Glutamatergic neuron (in vitro differentiated cells): ENCODE measurements at places on chromosomes 6 and 20. TPM values are rescaled to one million over a fixed set of nuclear protein-coding genes. Genes with fewer than 3 reads are reported as not detected.

Gene EYS
- total RNA-seq, result 13.2 TPM

Gene DNPH1
- total RNA-seq, result 3.5 TPM

DNA sequence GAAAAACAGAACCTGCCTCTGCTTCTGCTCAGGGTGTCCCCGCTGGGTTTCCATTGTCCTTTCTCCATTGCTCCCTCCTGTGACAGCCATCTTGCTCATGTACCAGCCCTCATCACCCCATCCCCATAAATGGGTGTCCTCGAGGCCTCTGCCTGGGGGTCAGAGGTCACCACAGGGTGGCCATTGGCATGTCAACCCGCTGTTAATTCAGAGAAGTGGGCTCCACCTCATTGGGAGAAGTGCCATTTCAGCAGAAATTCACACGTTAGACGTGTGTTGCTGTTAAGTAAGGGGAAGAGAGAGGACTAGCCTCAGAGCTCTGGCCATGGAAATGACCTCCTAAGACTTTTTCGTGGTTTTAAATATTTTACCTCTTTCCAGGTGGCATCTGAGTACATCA, 71.9 kb downstream of the PTPN1 start:
- no peaks in the 10 kb centered on the region for H3K4me1 ChIP-seq
- H3K27ac ChIP-seq, result no peak overlapping the region
- DNase-seq, result no peak
- no peaks in the 10 kb centered on the region for H3K36me3 ChIP-seq

Gene DEK
- 33.8 TPM for total RNA-seq

- no peaks in the 10 kb centered on the region for H3K4me1 ChIP-seq
- no peaks in the 10 kb centered on the region for H3K36me3 ChIP-seq
- no peak overlapping the region for H3K4me3 ChIP-seq
- DNase-seq, result peak; percentile 14
- no peak overlapping the region for H3K27ac ChIP-seq
These were observed 15.4 kb downstream of the PDRG1 start for GRCh38 chr20:31936420-31936819.

GRCh38 chr20:62424249-62425107, 2.9 kb downstream of the RBBP8NL start:
- H3K27ac ChIP-seq, result no peak overlapping the region
- H3K27me3 ChIP-seq, result peaks cover 4% of the 10 kb centered on the region
- peaks cover 3% of the 10 kb centered on the region for H3K4me1 ChIP-seq
- no peak for DNase-seq
- H3K4me3 ChIP-seq, result no peak overlapping the region
- H3K36me3 ChIP-seq, result no peaks in the 10 kb centered on the region

GRCh38 chr20:46206025-46206424, 87.9 kb downstream of the CD40 start:
- H3K27me3 ChIP-seq, result peaks cover 14% of the 10 kb centered on the region
- peak overlapping the region; percentile 76 for H3K27ac ChIP-seq
- no peak for DNase-seq
- H3K4me1 ChIP-seq, result peaks cover 36% of the 10 kb centered on the region
- H3K4me3 ChIP-seq, result no peak overlapping the region
- peaks cover 5% of the 10 kb centered on the region for H3K36me3 ChIP-seq

Gene CALHM6
- total RNA-seq, result not detected

- no peaks in the 10 kb centered on the region for H3K36me3 ChIP-seq
- no peak overlapping the region for H3K4me3 ChIP-seq
- peaks cover 18% of the 10 kb centered on the region for H3K4me1 ChIP-seq
- no peaks in the 10 kb centered on the region for H3K27me3 ChIP-seq
These were observed 267.7 kb downstream of the FARS2 start for GRCh38 chr6:5529015-5529414.

DNA sequence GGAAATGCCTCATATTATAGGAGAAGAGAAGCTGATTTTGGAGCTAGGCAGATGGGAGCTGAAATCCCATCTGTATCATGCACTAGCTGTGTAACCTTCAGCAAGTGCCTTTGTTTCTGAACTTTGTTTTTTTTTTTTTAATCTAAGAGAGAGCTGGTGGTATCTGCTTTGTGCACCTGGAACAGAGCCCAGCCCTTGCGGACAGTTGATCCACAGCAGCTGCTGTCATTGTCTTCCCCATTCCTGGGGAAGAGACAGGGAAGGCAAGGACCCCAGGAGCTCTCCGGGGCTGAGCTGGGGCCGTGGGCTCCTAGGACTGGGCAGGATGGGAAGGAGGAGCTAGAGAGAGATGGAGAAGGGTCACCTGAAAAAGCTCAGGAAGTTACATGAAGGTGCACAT, 92.1 kb downstream of the SYNJ2 start:
- H3K27me3 ChIP-seq, result peaks cover 4% of the 10 kb centered on the region
- no peak overlapping the region for H3K27ac ChIP-seq
- no peak for DNase-seq
- peaks cover 5% of the 10 kb centered on the region for H3K4me1 ChIP-seq
- no peaks in the 10 kb centered on the region for H3K36me3 ChIP-seq

Gene THBD
- total RNA-seq, result not detected

Gene HLA-DOB
- not detected for total RNA-seq

DNA sequence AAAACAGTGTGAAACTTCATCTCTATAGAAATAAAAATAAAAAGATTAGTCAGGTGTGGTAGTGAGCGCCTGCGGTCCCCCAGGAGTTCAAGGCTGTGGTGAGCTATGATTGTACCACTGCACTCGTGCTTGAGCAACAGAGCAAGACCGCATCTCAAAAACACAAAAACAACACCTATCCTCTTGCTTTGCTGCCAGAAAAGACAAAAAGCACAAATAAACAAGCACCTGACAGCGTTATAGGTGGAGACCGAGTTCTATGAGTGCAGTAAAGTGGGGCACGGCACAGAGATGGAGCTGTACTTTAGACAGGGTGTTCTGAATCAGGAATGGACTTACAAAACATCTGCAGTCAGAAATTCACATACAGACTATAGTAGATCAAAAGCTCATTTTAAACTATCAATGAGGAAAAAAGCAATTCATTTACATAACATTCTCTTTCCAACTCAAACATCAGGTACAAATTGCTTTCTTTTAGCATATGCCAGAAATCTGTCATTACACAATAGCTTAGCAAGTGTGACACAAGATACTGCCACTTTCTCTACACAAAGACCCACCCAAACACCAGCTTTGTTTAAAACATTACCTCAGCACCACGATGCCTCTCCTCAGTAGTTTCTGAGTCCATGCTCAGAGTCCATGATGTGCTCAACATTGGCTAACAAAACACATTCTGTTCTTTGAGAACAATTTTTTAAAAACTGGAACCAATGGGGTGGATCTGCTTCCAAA, 10.1 kb downstream of the EZR start:
- H3K36me3 ChIP-seq, result no peaks in the 10 kb centered on the region
- peaks cover 80% of the 10 kb centered on the region for H3K4me1 ChIP-seq
- peak overlapping the region; percentile 52 for H3K27ac ChIP-seq
- H3K27me3 ChIP-seq, result peaks cover 7% of the 10 kb centered on the region
- peak overlapping the region; percentile 26 for H3K4me3 ChIP-seq

- no peaks in the 10 kb centered on the region for H3K36me3 ChIP-seq
- no peaks in the 10 kb centered on the region for H3K27me3 ChIP-seq
- no peak overlapping the region for H3K27ac ChIP-seq
- DNase-seq, result no peak
- H3K4me3 ChIP-seq, result no peak overlapping the region
These were observed 33.4 kb downstream of the MTRES1 start for GRCh38 chr6:107061125-107062020.

DNA sequence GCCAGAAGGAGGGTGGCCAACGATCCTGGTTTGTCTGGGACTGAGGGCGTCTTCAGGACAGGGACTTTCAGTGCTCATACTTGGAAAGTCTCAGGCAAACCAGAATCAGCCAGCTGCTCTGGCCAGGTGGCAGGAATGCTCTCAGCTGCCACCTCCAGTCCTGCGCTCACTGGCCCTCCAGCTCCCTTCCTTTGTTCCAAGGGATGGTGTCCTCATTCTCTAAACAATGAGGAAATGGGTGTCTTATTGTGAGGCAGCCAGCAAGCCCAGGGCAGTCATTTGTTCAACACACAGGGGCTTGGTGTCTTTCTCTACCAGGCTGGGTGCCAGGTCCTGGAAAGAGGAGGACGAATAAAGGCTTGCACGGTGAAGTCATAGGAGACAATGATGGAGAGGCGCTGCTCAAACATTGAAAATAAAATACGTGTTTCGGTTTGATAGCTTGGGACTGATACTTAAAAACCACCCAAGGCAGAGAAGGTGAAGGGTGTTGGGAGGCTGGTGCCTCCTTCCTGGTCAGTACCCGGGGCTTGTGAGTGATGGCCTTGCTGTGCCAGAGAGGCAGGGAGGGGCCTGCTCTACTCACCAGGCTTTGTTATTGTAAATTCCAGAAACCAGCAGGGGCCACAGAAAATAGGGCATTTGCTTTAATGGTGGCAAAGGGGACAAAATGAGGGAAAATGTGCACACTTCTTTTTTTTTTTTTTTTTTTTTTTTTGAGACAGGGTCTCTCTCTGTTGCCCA, 11.3 kb upstream of the TMEM181 start:
- peak overlapping the region; percentile 7 for H3K4me3 ChIP-seq
- peak; percentile 56 for DNase-seq
- H3K27ac ChIP-seq, result peak overlapping the region; percentile 90
- H3K36me3 ChIP-seq, result peaks cover 19% of the 10 kb centered on the region
- H3K4me1 ChIP-seq, result peaks cover 21% of the 10 kb centered on the region
- peaks cover 11% of the 10 kb centered on the region for H3K27me3 ChIP-seq

Gene KCNK5
- 0.71 TPM for total RNA-seq

DNA sequence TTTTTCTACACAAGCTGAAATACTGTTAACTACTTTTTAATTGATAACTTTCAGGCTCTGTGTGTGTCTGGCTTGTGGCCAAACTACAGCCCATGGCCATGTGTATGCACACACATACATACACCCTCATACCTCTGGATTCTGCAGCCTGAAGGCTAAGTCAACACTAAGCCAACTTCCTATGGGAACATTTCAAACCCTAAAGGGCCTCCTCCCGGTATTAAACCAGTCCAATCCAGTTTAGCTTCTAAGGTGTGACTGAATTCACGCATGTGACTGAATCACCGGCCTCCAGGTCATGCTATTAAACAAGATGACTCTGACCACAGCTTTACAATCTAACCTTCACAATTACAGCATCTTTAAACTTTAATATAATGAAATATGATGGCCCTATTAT, 20.7 kb upstream of the DST start:
- DNase-seq, result no peak
- peaks cover 27% of the 10 kb centered on the region for H3K4me1 ChIP-seq
- H3K27ac ChIP-seq, result no peak overlapping the region
- H3K4me3 ChIP-seq, result no peak overlapping the region
- H3K36me3 ChIP-seq, result no peaks in the 10 kb centered on the region

Gene SEL1L2
- not detected for total RNA-seq

- no peaks in the 10 kb centered on the region for H3K4me1 ChIP-seq
- H3K36me3 ChIP-seq, result no peaks in the 10 kb centered on the region
- no peak for DNase-seq
- H3K4me3 ChIP-seq, result no peak overlapping the region
These were observed 101.4 kb downstream of the ADGB start for GRCh38 chr6:146700078-146700686.

DNA sequence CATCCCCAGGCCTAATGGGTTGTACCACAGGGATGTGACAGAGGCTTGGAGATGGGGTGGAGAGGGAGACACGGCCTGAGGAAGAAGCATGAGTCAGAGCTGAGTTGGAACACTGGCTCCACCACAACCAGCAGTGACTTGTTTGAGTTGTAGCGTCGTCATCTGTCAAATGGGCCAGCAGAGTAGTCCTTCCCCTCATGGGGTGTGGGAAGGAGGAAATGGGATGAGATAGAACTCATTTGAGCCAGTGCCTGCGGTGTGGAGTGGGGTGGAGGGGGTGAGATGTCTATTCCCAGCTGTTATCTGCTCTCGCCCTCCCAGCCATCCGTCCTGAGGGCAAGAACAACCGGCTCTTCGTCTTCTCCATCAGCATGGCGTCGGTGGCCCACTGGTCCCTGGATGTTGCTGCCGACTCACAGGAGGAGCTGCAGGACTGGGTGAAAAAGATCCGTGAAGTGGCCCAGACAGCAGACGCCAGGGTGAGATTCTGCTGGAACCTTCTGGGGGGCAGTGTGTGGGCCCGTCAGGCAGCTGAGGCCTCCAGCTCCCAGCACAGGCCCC, 32.5 kb downstream of the PLCG1 start:
- H3K27ac ChIP-seq, result no peak overlapping the region
- H3K27me3 ChIP-seq, result peaks cover 28% of the 10 kb centered on the region
- H3K36me3 ChIP-seq, result peaks cover 8% of the 10 kb centered on the region
- no peak for DNase-seq

DNA sequence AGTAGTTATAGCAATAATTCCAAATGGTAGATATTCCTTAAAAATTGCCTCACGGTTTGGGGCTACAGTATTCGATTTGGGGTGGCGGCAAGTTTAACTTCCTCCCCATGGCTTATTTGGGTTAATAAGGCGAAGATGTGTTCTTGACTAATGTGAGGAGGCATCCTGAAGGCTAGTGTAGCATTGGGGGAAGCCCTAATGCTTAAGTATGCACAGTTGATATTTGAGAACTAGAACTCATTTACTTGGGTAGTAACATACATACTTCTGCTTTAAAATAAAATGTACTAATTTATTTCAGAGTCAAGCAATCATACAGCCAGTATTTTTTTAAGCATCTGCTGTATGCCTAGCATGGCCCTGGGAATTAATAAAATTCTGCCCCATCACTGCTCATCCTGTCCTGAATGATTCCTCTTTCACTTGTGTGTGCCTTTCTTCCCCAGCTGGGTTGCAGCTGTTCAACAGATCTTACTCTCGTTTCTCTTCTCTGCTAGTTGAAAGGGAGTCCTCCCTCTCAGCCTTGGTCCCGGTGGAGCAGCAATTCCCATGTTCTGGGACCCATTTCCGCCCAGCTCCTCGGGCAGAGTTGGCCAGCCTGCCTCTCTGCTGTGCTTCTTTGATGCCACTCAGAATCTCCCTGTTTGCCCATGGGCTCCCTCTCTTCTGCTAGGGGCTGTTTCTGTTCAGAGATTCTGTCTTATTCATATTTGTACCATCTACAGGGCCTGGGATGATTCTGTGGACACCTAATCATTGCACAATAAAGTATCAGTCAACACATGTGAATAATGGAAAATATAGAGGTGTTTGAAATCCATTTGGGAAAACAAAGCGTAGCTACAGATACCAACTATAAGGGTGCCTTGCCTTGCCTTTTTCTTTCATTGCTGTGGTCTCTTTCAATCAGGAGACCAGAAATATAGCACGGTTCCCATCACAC, 104.8 kb downstream of the ARID1B start:
- no peaks in the 10 kb centered on the region for H3K36me3 ChIP-seq
- H3K4me3 ChIP-seq, result peak overlapping the region; percentile 59
- H3K27ac ChIP-seq, result peak overlapping the region; percentile 73
- H3K27me3 ChIP-seq, result peaks cover 11% of the 10 kb centered on the region
- peaks cover 58% of the 10 kb centered on the region for H3K4me1 ChIP-seq

- H3K27ac ChIP-seq, result no peak overlapping the region
- no peak for DNase-seq
- no peaks in the 10 kb centered on the region for H3K27me3 ChIP-seq
- peaks cover 4% of the 10 kb centered on the region for H3K4me1 ChIP-seq
- no peak overlapping the region for H3K4me3 ChIP-seq
These were observed 167.1 kb upstream of the SLC24A3 start for GRCh38 chr20:19045371-19045770.

DNA sequence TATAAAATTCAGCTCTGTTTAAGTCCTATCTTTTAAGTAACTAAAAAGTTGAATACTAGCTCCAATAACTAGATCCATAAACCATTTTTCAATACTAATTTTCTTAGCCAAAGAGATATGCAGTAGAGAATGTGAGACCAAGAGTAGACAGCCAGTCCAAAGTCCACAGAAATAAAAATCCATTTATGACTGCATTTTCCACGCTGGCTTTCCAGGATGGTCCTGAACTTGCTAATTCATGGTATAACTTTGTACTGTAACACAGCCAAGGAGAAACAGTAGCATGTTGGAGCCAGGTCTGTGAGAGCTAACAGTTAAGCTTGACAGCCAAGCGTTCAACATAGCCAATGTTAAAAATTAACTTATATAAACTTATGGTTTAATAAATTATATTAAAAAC, 156.2 kb downstream of the GMPR start:
- no peak overlapping the region for H3K27ac ChIP-seq
- H3K4me3 ChIP-seq, result no peak overlapping the region
- DNase-seq, result no peak
- peaks cover 1% of the 10 kb centered on the region for H3K27me3 ChIP-seq

Gene PNLDC1
- total RNA-seq, result not detected
